Erythroblast (primary cell): ENCODE measurements at places on chromosomes 12 and 14.

DNA sequence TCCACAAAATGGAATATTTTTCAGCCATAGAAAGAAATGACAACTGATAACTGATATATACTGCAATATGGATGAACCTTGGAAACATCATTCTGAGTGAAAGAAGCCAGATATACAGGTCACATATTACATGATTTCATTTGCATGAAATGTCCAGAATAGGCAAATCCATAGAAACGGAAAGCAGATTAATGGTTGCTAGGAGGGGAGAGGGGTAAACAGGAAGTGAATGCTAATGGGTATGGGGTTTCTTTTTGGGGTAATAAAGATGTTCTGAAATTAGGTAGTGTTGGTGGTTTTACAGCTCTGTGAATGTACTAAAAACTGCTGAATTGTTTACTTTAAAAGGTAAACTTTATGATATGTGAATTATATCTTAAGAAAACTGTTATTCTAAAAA lies 6.5 kb downstream of the RAD51AP1 start:
- DNase-seq = no peak

- DNase-seq = no peak
Observed at GRCh38 chr12:102659200-102659911, 179.0 kb upstream of the IGF1 start.

- no peak for DNase-seq
Observed at GRCh38 chr14:105532735-105533141, 6.4 kb downstream of the TMEM121 start.

DNA sequence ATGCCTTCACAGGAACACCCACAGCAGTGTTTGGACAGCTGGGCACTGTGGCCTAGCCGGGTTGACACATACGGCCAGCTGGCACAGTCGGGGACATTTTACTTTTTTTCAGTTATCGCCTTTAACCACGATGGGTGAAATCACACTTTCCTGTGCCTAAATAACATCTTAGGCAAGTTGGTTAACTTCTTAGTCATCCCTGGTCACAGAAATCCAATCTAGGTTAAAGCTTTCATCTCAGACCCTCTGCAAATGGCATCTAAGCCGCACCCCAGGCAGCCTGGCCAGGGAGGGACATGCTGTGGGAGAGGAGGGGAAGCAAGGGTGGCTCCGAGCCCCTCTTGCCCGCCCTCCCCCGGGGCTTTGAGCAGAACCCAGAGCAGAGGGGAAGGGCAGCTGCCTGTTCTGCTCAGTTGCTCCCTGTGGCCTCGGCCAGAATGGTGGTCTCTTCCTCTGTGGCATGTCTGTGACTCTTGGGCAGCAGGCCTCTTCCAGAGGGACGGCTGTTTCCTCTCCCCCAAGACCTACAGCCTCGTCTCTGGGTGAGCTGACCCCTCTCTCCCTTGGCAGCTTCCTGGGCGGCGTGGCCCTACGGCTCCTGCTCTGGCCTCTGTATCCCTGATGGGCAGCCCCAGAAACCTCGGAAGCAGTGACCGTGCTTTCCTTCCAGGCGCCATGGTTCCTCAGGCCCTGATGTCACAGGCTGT lies 85.4 kb upstream of the DYNC1H1 start:
- no peak for DNase-seq

- DNase-seq = no peak
Observed at GRCh38 chr12:6644903-6645302, 2.3 kb downstream of the ACRBP start.

GRCh38 chr14:64947710-64948611 lies 5.4 kb upstream of the GPX2 start:
- DNase-seq = no peak

DNA sequence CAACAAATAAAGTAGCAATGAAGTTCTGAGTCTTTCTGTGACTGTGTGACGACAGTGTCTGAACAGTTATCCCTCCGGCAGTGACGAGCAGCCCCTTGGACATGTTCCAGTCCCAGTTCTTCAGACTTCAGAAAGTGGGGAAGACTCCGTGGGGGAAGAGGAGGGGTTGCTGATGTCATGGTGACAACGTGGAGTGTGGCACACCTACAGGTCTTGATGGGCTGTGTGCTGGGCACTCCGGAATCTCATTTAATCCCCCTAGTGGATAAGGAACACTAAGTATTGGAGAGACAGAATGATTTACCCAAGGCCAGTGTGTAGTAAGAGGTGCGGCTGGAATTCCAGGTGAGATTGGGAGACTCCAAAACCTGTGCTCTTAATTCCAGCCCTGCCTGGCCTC lies 280.2 kb downstream of the CACNA1C start:
- no peak for DNase-seq

DNA sequence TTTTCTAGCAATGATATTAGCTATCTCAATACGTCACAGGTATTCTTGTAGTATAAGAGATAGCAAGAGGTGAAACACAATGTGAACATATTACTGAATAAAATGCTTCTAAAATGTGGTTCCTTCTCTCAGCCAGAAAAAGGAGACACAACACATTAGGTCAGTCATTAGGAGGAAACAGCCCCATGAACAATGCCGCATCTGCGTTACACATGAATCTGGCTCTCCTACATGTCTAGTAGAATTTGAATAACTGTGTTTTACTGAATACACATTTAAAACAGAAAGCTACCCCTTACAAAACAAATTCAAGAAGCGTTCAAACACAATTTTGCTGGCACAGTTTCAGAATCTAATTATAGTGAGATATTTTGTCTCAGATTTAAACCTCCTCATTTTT lies 51.6 kb downstream of the EFCAB11 start:
- no peak for DNase-seq

DNA sequence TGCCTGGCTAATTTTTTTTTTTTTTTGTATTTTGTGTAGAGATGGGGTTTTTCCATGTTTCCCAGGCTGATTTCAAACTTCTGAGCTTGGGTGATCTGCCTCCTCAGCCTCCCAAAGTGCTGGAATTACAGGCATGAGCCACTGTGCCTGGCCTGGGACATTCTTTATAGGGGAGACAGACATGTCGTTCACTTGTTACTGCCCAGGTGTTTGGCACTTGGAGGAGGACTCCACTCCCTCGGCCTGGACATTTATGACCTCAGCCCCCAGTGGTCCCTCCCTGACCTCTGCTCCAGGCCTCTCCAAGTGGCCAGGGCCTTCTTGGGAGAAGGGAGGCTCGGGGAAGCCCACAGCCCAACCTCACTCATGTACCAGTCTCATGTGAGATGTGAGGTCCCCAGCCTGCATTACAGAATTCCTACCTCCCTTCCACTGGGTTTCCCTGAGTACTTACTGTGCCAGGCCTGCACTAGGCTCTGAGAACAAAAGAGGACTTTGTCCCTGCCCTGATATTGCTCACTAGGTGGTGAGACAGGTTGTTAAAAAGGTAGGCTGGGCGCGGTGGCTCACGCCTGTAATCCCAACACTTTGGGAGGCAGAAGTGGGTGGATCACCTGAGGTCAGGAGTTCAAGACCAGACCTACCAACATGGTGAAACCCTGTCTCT lies 9.7 kb upstream of the POP5 start:
- DNase-seq = no peak

DNA sequence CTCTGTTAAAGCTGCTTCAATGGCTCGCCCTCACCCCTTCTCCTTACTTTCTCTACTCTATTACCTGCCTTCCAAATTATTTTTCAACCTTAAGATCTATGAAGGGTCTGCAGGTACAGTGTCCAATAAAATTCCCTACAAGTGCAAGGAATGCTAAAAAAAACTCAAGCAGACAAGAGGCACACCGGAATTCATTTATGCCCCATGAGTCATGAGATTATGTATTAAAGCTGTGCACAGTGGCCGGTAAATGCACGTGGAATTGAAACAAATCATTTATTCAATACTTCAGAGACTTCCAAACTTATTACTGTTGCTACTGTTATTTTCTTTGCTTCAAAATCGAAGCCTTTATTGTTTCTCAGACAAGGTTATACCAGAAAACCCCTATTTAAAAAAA lies 68.4 kb downstream of the ST8SIA1 start:
- DNase-seq = no peak

DNA sequence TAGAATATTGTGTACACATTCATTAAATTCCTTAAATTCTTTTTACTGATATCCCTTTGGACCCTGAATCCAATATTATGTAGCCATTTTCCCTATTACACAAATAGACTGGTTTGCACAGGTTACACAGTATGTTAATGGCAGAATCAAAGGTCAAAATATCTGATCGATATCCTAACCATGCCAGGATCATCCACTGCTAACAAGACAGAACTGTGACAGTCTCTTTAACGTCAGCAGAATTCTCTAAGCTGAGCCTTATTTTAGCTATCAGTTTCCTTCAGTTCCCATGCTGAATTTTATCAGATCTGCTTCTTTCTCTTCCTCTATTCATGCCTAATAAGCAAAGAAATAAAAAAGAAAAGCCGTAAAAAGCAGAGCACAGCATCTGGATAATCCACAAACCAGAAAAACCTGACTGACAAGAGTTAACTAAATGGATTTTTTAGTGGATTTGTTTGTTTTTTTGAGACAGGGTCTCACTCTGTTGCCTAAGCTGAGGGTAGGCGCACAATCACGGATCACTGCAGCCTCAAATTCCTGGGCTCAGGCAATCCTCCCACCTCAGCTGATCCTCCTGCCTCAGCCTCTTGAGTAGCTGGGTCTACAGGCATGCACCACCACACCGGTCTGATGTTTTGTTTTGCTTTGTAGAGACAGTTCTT lies 130.4 kb downstream of the PAWR start:
- no peak for DNase-seq

DNA sequence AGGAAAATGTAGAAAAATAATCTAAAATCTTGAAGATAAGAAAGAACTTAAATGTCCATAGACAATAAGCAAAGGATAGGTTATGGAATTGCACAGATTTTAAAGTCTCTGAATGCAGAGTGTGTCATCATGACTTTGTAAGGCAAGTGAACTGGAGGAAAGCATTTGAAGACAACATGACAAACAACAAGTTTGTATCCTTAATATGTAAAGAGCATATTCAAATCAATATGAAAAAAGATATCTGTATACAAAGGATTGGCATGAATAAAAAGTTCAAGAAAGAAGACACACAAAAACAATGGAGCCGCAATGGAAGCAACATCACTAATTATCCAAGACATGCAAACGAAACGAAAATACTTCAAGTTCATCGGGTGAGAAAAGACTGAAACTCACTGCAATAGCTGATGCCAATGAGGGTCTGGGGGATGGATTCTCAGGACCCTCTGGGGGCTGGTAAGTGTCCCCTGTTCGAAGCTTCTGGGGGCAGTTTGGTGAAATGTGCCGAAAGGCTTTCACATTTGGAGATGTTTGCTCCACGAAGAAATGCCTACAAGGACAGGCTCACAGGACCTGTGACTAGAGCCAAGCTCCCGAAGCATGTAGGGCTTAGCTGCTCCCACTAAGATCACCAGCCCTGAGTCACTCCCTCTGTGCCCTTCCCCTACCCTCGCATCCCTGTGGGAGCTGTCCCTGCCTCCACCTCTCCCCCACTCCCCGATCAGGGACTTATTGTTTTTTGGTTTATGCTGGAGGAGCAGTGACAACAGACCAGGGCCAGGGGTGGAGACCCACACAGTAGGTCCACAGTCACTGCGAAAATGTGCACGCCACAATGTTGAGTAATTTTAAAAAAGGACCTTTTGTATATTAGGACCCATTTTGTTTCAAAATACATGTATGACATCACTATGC lies 345.7 kb upstream of the SFSWAP start:
- DNase-seq = no peak

- no peak for DNase-seq
Observed at GRCh38 chr14:85085981-85086380, 444.0 kb upstream of the FLRT2 start.

GRCh38 chr14:80152763-80153162 lies 58.5 kb downstream of the DIO2 start:
- no peak for DNase-seq

GRCh38 chr14:32021341-32021740 lies 55.8 kb upstream of the ARHGAP5 start:
- DNase-seq = no peak

- DNase-seq = peak; percentile 33
Observed at GRCh38 chr12:98998697-98999299, 353.7 kb downstream of the APAF1 start.

DNA sequence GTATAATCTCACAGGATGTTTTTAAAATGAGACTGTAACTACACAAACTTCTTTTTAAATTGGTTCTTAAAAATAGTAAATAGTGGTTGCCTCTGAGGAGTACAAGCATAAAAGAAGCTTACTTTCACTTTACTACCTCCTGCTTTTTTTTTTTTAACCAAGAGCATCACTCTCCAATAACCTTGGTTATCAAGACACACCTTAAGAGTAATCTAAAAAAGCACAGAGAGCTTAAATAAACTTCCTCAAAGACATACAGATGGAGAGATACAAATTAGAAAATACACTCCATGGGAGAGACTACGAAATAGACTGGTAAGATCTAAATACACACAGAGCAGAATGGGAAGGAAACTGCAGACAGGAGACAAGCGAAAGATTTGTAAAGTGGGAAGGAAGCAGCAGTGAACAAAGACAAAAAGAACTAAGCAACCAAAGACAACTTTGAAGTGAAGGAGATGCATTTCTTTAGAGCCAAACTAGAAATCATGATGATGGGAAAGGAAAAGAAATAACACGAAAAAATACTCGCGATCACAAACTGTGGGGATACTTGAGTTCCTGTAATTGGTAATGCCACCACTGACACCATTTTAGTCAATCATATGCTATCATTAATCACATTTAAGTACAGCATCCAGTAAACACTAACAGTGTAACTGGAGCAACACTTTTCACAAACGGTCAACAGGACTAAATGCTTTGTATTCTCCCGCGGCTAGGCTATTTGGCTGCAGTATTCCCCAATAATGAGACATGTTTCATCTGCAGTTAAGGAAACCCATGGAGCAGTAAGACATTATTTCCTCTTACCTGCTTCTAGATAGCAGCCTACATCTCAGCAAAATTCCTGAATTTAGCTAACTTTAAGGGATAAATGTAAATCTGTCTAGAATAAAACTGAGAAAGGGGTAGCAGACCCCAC lies 8.2 kb downstream of the SINHCAF start:
- peak; percentile 68 for DNase-seq

DNA sequence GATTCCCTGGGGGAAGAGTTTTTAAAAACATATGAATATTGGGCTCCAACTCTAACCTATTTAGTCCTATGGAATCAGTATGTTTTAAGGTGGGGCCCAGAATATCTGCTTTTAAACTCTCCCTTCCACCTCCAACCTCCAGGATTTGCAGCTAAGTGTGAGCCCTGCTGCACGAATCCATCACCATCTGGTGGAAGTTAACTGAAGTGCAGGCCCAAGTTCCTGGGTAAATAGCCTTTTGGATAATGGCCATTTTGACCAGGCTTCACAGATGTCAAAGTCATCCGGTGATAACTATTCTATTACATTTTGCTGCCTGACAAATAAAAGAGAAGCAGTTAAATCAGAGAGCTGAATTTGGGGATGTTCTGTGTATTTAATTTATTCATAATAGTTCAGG lies 58.1 kb upstream of the RMST start:
- DNase-seq = peak; percentile 27

GRCh38 chr12:26152507-26153102 lies 27.8 kb upstream of the BHLHE41 start:
- DNase-seq = no peak

- no peak for DNase-seq
Observed at GRCh38 chr12:82948491-82948890, 261.8 kb downstream of the TMTC2 start.
